ENCODE measurements at places on chromosomes 1 and 21.

- DNase-seq: peak; percentile 12
Observed at GRCh38 chr1:67458663-67459062, 28.5 kb upstream of the SERBP1 start.

GRCh38 chr1:66316464-66317247 lies 217.3 kb upstream of the SGIP1 start:
- DNase-seq: no peak

GRCh38 chr1:1300352-1300739 lies 7.4 kb downstream of the ACAP3 start:
- DNase-seq: no peak

- no peak for DNase-seq
Observed at GRCh38 chr1:111699268-111699667, 39.9 kb downstream of the INKA2 start.

DNA sequence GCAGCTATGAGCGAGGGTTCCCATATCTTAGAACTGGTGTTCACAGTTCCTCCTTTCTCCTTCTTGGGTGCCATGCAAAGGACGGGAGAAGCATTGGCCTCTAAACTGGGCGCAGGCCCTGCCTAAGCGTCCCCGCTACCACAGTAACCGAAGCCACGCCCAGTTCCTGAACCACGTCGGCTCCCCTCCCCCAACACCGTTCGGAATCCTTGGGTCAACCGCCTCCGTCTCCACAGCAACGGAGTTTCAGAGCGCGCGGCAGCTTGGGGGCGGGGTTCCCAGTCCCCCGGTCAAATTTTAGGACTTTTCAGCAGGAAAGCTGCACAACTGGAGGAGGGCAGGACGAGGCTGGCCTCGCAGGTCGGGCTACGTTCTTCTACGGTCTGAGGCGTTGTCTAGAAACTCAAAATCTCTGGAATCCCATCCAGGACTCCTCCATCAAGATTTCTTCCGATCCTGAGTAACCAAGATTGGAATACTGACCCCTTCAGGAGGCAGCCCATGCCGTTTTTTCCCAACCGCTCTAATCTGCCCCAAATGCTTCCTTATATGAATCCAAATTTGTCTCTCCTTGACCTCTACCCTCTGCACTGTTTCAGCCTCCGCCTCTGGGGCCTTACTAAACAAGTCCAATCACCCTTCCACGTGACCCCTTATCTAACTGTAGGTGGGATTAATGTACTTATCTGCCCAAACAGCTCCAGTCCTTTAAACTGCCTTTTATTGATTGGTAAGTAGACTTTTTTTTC lies at the start of gene SPAG17:
Gene SPAG17 (minus strand): TSS at position 145 of the 749 bp plus-strand sequence. CDS start 71 bp downstream, at position 74.
- DNase-seq: peak; percentile 97
